Progenitor cell of endocrine pancreas (in vitro differentiated cells): ENCODE measurements at places on chromosomes 4 and X.

- no peak for DNase-seq
These were observed 141.8 kb upstream of the MSX1 start for GRCh38 chr4:4717692-4718091.

- no peak for DNase-seq
These were observed 56.4 kb downstream of the IRF2 start for GRCh38 chr4:184417802-184418511.

- DNase-seq: no peak
These were observed 31.8 kb downstream of the MSL3 start for GRCh38 chrX:11789809-11790208.

DNA sequence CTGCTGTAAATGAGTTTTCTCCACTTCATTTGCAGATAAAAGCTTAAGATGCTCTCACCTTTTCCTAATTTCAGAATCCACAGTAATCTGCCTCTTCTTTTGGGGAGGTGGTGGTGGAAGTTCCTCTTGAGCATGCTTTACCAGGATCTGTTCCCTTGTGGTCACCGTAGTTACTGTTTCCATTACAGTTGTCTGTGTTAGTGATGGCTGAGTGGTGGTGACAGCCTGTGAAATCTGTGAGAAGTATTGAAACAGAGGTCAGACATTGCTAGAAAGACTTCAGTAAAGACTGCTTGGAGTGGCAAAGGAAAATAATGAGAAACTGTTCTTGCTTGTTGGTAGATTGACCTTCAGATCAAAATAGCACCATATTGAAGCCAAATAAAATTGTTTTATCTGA, 666.2 kb downstream of the DMD start:
- no peak for DNase-seq

- no peak for DNase-seq
These were observed 27.4 kb downstream of the RNF212 start for GRCh38 chr4:1086011-1086410.

DNA sequence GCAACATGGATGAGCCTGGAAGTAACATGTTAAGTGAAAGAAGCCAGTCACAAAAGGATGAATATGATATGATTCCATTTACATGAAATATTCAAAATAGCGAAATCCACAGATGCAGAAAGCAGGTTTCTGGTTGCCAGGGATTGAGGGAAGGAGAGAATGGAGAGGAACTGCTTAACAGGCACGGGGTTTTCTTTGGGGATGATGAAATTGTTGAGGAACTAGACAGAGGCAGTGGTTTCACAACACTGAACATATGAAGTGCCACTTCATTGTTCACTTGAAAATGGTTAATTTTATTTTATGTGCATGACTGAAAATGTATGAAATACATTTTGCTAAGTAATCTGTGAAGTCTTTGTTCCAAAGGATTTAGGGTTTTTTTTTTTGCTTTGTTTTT, 182.5 kb upstream of the TBL1X start:
- no peak for DNase-seq

GRCh38 chr4:127120441-127121090, 512.2 kb upstream of the INTU start:
- no peak for DNase-seq

- DNase-seq: no peak
These were observed 567.7 kb downstream of the MAGEB5 start for GRCh38 chrX:26783512-26784225.

GRCh38 chr4:114512595-114513295, 85.9 kb upstream of the UGT8 start:
- DNase-seq: no peak

DNA sequence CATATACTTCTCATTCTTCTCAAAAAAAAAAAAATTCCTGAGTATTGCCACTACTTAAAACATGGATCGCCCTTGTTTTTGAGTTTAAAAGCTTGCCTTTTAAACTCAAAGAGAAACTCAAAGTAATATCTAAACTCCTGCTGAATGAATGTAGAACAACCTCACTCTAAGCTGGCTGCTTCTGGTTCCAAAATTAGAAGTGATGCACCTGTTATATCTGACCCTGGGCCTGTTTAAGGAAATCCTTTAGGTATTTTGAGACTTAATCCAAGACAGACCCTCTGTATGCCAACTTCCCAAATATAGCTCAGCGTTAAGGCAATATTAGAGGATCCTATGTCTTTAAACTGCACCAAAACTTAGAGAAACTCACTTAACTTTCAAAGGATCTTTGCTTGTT, 1.8 kb upstream of the OTUD4 start:
- no peak for DNase-seq

DNA sequence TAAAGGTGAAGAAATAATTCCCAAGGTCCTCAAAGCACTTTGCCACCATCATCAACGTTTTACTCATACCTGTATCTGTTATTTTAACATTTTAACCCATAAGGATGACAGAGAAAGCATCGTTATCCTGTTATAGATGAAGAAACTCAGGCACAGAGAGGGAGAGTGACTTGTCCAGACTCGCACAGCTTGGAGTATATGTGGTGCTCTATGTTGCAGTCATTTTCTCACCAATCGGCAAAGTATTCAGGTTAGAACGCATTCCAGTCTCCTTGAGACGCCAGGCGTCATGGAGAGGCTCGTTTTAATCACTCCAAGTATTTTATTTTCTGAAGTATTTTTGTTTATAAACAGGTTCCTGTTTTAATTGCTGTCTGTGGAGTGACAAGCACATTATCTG, 73.5 kb downstream of the IRF2 start:
- DNase-seq: no peak

GRCh38 chr4:184030036-184030435, 124.9 kb downstream of the STOX2 start:
- no peak for DNase-seq

DNA sequence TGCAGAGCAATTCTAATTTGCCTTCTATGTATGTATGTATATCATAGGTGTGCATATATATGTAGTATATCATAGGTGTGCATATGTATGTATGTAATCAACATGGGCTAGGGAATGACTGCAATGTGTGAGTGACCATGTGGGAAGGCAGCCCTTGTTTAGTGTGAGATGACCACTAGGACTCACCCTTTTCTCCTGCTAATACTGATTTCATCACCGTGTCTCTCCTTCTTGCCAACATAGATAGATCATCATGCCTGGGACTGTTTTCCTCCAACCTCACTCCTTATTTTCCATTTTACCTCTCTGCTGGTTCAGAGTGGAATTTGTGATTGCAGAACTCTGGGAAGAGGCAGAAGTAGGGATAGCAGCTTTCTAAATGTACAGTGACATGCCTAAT, 63.6 kb upstream of the SFRP2 start:
- no peak for DNase-seq
